Tongue (tissue), 3 donors: ENCODE measurements at places on chromosomes 2 and 18. TPM values are rescaled to one million over a fixed set of nuclear protein-coding genes. Genes with fewer than 3 reads are reported as not detected.

DNA sequence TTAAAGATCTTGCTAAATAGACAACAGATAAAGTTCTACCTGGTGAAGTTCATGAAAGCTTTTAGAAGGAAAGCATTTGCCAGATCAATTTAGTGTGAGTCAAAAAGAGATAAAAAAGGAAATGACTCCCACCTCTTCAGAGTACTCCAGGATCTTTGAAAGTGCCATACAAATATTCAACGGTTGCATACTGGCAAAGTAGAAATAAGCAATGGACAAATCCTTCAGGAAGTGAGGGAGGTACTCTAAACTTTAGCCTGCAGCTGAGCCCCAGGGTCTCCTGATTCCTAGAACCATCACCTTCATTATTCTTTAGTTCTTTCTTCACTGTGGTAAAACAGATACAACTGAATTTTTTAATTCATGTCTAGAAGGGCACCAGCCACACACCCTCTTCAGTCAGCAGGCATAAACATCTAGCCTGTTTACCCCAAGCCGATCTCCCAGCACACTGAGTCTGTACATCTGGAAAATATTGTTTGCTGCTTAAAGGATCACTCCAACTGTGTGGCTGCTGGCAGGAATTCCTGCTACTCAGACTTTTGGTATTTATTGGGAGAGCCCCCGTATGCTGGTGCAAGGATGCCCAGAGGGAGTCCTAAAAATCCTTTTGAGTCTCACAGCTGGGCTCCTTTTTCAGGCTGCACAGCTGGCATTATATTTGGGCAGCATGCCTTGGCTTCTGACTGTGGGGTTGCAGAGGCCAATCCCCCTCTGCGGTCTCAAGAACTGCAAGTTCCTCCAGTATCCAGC lies 72.3 kb upstream of the SESTD1 start:
- peak; percentile 77 for DNase-seq

DNA sequence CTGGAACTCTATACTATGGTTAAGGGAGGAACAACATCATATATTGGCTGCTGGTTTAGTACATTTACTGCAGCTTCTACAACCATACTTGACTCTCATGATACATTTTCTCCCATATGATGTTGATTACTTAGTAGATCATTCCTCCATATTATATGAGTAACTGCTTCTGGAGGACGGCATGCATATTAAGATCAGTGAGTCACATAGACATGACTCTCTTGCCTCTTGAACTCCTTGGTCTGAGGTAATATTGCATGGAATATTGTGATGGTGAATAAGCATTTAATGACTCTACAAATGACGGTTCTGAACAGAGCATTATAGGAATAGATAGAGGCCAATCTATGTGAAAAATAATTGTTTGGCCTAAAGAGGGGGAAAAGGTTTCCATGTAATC lies 418.8 kb upstream of the SPHKAP start:
- DNase-seq: no peak

GRCh38 chr18:80193701-80194100 lies 53.6 kb downstream of the PARD6G start:
- DNase-seq: no peak

Gene MDH1B
- total RNA-seq: 0.21 TPM

GRCh38 chr18:37346048-37346447 lies 219.6 kb downstream of the CELF4 start:
- DNase-seq: no peak

Gene SNORC
- 0.41 TPM for total RNA-seq

GRCh38 chr18:35747894-35748472 lies 166.4 kb downstream of the GALNT1 start:
- DNase-seq: no peak

DNA sequence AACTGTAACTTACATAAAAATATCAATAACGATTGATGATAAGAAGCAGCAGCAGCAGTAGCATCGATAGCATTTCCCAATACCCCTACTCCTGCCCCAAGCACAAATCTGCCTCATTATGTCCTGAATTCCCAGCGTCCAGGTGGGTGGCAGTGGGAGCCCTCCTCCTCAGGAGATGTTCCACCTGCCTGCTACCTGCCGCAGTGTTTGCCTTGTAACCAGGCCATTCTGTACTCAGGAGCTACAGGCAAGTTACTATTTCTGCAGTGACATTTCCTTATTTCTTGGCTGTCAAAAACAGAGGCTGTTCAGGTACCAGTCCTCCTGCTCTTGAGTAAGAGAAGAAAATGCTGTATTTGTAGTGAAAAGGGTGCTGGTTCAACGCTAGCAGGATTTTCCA lies 236.4 kb downstream of the CNTNAP5 start:
- DNase-seq: no peak

Gene CYB5A
- 37.0 TPM for total RNA-seq

Gene MERTK
- 6.3 TPM for total RNA-seq

Gene ZNF385B
- total RNA-seq: 0.51 TPM

- DNase-seq: no peak
These were observed 50.0 kb upstream of the MBOAT2 start for GRCh38 chr2:9053534-9053931.

DNA sequence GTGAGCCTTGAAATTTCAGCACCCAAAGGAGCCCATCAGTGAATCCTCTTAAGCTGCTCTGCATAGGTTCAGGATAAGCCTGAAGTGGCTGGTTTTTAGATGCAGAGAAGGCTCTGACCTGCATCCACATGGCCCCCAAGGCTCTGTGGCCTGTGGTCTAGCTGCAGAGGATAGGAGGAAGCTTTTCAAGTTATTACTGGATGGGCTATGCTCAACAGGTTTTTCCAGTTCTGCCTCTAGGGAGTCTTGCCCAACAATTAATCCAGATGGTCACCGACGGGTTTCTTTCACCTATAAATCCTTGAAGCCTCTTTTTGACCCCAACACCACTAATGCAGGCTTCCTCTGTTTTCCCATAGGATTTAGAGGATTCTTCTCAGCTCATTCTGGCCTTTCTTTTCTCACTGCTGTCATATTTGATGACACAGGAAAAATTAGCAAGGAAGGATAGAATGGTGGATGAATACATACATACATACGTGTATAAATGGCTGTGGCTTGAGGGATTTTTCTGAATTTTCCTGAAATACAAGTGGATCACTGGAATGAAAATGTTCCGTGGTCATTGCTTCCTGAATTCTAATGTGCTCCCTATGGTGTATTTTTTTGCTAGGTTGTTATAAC lies 52.2 kb upstream of the BCL2L11 start:
- peak; percentile 19 for DNase-seq

DNA sequence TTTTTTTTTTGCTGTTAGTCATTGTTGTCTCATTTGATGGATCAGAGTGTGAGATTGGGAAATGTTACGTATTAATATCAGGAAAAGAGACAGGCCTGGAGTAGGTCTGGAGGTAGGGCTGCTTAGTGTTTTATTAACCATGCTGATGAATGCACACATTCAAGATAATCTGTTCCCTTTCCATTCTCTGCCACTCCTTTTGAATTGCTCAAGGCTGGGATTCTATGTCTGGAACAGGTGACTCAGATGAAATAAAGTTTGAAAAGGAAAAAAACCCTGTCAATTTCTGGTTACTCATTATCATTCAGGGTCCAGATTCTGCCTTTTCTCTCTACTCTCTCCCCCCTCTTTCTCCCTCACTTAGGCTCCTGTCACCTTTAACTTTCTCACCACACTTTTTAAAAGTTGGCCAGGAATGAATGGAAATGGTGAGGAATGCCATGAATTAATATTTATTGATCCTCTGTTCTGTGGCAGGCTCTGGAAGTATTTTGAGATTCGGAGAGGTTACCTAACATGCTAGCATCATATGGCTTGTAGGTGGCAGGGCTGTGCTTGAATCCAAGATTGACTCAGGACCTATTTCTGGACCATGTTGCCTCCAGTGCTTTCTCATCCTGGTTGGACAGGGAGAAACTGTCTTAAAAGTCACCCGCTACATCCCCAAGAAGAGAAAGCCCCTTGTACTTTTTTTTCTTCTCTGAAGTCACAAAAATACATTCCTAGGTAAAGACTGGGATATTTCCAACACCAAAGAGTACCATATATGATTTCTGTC lies 40.2 kb downstream of the MAP4K4 start:
- DNase-seq: no peak

DNA sequence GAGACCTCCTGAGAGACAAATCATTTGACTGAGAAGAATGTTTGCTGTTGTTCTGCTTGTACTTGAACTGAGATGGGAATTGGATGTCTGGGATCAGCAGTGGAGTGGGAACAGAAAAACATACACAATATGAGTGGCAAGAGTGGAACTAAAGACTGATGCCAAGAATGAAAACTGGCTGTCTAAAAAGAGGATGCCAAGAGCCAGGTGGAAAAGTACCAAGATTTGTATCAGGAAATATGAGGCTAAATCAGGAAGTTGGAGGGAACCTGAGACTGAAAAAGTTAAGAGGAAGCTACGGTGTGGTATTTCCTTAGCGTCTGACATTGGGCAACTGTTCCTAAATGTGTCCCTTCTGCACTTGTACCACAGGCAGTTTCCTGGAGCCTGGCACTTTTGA lies 440.9 kb upstream of the CELF4 start:
- no peak for DNase-seq

Gene DLX1
- total RNA-seq: 2.4 TPM

GRCh38 chr2:216499641-216500218 lies 1.1 kb downstream of the RPL37A start:
- DNase-seq: no peak

DNA sequence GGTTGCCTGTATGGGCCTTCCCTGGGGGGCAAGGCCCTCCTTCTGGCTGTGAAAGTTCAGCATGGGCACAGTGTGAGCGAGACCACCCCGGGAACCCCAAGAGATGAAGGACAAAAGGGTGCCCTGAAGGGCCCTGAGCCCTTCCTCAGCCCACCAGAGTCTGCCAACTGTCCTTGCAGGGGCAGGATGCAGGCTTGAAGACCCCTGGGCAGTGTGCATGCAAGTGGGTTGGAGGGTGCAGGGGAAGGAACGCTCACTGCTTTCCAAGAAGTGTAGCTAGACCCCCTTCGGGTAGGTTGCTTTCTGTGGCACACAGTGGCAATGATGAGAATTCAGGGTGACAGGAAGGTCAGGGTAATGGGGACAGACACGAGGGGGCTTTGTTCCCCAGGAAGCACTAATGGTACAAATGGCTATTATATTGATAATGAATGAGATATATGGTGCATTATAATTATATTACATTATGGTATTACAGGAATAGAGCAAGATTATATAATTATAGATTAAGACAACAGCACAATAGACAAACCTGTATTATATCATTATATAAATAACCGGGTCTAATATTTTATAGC lies 228.7 kb downstream of the ATAD2B start:
- no peak for DNase-seq

GRCh38 chr2:172370821-172371455 lies 56.4 kb upstream of the ITGA6 start:
- no peak for DNase-seq

DNA sequence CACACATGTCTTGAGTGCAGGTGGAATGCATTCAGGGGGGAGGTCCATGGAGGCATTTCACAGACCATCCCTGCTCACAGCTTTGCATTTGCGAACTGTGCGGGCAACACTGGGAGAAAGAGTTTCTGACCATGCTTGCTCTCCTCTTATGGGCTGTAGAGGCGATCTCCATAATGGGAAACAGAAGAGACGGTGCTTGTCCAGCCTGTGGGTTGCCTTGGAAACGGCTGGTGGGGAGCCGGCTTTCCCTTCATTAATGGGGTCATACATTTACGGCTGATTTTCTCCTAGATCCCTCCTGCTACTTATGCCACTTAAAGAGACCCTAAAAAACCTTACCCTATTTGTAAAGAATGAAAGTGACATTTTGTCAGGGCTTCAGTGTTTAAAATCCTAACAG lies 147.4 kb downstream of the SOX11 start:
- DNase-seq: no peak

GRCh38 chr2:240290432-240291336 lies 144.8 kb upstream of the GPC1 start:
- no peak for DNase-seq

DNA sequence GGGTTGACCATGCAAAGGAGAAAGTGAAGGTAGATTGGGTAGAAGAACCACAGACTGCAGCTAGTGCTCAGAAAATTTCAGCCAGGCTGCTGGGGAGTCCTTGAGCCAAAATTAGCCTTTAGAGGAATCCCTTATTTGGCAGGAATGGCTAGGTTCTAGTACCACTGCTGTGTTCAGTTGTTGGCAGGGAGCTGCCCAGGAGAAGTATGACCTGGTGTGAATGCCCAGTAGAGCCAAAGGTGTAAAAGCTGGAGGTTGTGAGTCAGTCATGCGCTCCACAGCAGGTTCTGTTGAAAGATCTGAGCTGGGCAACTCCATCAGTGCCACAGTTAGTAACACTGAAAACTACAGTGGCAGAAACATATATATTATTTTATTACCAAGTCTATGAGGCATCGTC lies 36.4 kb upstream of the TBR1 start:
- no peak for DNase-seq

GRCh38 chr2:172228177-172228808 lies 125.6 kb upstream of the DLX2 start:
- DNase-seq: peak; percentile 85
